GM06990 (cell line): ENCODE measurements at places on chromosomes 3 and 15.

- DNase-seq = no peak
Measured at GRCh38 chr15:66766282-66767230, 64.5 kb downstream of the SMAD6 start.

- DNase-seq = no peak
Measured at GRCh38 chr15:89174476-89174875, 46.9 kb downstream of the RLBP1 start.

DNA sequence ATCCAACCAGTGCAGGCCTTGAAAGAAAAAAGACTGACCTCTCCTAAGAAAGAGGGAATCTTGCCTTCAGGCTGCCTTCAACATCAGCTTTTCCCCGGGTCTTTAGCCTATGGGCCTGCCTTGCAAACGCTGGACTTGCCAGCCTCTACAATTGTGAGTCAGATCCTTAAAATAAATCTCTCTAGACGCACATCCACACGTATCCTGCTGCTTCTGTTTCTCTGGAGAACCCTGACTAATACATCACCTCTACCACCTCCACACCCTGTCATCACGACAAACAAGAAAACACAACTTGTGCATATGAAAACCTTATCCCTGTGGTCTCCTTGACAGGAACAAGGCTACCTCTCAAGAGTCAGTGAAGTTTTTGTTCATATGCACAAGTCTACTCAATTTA is 11.8 kb downstream of the CYFIP1 start:
- no peak for DNase-seq

DNA sequence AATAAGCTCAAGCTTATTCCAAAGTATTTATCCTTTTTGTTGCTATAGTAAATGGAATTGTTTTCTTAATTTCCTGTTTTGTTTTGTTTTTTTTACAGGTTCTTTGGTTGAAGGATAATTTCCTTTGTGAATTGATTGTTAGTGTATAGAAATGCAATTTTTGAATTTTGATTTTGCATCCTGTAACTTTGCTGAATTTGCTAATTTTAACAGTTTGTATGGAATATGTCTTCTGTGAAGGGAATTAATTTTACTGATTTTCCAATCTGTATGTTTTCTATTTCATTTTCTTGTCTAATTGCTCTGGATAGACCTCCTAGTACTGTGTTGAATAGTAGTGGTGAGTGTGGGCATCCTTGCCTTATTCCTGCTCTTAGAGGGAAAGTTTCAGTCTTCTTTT is 28.3 kb downstream of the PFN2 start:
- no peak for DNase-seq

GRCh38 chr3:54891540-54891897 is 36.3 kb downstream of the LRTM1 start:
- DNase-seq = no peak
